PC-3 (cell line): ENCODE measurements at places on chromosomes 16 and 17. TPM values are rescaled to one million over a fixed set of nuclear protein-coding genes. Genes with fewer than 3 reads are reported as not detected.

DNA sequence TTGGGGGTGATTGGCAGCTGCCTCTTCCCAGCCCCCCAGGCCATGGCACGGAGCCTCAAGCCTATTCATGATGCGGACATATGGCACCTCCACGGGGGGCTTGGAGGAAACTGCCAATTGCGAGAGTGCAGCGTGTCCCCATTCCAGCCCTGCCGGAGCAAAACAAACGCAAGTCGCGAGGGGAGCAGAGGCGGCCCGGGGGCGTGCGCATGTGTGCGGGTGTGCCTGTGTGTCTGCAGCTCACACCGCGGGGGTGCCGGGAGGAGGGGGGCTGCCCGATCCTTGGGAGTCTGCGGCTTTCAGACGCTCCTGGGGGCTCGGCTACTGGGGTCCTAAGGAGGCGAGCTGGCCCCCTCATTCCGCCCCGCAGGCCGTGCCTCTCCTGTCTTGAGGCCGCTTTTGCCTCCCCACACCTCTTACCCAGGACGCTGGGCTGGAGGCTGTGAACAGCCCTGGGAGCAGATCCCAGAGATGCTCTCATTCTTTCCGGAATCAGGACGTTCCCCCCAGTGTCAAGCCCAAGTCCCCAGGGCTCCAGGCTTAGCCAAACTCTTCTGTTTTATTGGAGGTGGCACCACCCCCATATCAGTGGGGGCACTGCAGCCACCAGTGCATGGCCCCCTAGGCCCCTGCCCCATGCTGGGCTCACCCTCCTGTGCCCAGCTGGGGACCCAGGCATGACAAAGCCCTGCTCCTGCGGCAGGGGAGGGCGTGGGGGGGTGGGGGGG lies 29.1 kb downstream of the ENDOV start:
- no peak for DNase-seq

DNA sequence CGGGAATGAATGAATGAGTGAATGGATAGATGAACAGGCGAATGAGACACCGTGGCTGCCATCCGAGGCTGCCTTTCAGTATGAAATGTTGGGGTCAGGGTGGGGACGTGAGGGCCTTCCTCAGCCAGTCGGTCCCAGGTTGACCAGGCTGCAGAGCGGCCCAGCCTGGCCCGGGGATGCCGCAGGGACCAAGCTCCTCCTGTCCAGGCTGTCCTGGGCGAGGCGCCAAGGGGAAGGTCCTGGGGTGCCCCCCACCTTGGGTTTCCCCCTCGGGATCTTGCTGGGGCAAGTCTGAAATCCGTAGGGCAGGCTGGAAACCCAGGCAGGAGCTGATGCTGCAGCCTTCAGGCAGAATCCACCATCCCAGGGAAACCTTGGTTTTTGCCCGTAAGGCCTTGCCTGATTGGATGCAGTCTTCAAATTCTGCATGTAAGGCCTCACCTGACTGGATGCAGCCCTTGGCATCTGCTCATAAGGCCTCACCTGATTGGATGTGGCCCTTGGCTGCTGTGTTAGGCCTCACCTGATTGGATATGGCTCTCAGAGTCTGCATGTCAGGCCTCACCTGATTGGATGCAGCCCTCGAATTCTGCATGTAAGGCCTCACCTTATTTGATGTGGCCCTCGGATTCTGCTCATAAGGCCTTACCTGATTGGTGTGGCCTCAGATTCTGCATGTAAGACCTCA lies 61.7 kb upstream of the ZNF469 start:
- DNase-seq: peak; percentile 38

GRCh38 chr17:78665952-78666920 lies 89.0 kb upstream of the DNAH17 start:
- DNase-seq: peak; percentile 10

DNA sequence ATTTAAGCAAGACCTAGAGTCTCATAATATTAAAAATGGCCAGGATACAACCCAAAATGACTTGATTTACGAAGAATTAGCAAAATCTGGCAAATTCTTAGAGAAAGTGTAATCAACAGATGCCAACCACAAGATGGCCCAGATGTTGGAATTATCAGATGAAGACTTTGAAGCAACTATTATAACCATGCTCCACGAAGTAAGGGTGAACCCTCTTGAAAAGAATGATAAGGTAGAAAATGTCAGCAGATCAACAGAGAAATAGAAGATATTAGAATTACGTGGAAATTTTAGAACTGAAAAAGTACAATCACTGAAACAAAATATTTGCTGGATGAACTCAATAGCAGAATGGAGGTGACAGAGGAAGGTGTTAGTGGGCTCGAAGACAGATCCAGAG lies 50.1 kb upstream of the CLEC19A start:
- no peak for DNase-seq

- DNase-seq: peak; percentile 68
Measured at GRCh38 chr16:8173111-8173644, 417.1 kb downstream of the TMEM114 start.

DNA sequence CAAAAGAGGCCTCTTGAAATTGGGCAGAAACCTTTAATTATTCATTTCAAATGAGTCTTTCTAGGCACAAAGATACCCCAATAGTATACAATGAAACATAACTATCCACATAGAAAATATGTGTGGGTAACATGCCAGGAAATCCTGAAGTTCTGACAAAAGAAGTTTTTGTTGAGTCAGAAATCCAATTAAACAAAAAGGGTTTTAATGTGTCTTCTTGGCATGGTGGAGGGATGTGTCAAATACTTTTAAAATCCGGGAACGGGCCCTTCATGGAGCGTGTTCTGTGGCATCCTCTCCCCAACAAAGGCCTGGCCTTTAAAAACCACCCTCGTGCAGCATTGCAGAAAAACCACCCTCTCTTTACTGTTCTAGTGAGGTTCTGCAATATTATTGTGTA lies 14.2 kb downstream of the CDRT4 start:
- DNase-seq: no peak

- DNase-seq: no peak
Measured at GRCh38 chr17:74497471-74497870, 31.0 kb downstream of the CD300A start.

DNA sequence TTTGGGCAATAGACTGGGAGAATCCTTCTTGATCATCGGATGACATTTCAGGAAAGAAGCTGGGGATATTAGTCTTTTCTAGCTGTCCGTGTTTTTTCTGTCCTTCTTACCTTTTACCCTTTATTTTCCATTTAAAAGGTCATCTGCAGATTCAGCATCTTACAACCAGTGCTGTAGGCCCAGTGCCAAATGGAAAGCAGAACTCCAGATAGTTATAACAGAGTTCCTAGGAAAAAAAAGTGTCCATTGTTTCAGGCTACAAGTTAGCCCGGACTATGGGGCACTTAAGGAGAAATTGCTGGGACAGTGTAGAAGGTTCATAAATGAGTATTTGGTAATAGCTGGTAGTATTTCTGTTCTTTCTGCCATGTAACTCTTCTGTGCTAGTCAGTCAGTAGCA lies 28.4 kb downstream of the LDHD start:
- DNase-seq: no peak

GRCh38 chr16:51960931-51961330 lies 586.0 kb downstream of the TOX3 start:
- DNase-seq: no peak

DNA sequence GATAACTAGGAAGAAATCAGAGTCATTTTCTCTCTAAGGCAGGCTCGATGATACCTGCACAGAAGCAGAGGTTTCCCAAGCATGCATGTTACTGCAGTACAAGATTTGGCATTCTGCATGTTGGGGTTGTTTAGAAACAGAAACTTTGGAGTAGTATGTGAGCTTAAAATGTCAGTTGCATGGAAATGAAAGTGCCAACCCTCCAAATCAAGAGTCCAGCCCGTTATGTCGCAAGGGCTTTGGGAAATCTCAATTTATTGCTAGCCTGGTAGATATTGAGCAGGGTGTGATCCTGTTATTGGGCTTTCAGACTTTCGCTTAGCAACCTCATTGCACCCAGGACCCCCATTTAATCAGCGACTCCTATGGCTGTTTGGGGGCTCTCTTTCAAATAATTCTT lies 490.8 kb downstream of the MAF start:
- no peak for DNase-seq

DNA sequence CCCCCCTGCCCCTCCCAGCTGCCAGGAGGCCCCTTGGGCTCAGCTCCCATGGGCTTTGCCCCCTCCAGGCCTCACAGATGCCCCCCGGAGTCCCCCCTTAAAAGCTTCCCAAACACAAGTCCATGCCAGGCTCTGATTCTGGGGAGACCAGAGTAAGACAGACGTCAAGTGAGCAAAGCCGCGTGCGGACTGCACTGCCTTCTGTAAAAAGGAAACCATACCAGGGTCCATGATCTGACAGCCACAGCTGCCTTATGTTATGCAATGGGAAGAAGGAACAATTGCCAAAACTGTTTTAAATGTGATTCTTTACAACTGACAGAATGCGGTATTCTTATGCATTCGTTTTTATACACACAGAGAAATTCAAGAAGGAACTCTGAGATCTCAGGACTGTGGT lies 17.9 kb upstream of the HEXD start:
- DNase-seq: no peak

DNA sequence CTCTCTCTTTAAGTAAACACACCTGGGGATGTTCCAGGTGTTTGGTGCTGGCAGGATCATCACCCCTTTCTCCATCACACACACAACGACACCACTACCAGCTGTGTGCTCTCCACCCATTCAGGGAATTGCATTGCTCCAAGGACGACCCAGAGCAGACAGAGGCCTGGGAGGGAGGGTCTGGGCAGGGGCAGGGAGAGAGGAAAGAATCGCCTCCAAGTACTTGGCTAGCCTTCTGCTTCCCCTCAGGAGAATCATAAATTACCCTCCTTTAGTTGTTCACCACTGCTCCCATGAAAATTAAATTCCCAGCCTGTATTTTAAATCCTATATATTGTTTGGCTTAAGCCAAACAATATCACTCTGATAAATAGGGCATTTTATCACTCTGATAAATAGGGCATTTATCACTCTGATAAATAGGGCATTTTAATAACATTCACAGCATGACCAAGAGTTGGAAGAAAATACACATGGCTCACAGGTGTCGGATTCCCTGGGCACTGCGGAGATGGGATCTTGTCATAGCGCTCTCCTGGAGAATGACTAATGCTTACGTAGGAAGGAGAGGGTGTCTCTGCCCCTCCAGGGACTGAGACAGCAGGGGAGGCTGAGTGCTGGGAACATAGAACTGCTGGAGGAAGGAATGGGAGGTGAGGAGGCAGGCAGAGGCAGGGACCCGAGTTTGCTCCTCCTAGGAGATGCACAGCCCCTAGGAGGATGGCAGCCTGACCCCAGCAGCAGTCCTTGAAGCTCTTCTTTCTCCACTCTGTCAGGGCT lies 673.6 kb downstream of the HS3ST4 start:
- no peak for DNase-seq

- no peak for DNase-seq
Measured at GRCh38 chr17:82848022-82848592, 8.3 kb upstream of the ZNF750 start.

GRCh38 chr17:34245351-34245905 lies 9.7 kb upstream of the CCL2 start:
- no peak for DNase-seq

DNA sequence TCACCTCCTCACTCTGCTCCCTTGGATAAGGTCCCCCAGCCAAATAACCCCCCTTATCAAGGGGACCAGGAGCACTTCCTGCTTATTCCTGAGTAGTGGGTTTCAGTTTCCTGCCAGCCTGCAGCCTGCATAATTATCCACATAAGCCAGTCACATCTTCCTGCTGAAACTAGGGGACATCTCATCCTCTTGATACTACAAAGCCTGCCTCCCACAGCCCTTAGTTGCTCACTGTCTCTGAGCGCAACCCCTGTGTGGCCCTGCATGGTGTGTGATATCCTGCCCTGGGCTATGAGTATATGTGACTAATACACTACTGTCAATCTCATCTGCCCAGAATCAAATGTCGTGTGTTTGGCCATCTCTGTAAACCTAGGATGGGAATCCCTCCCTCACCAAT lies 8.0 kb upstream of the XYLT2 start:
- peak; percentile 78 for DNase-seq

- no peak for DNase-seq
Measured at GRCh38 chr17:35617505-35617904, 30.4 kb downstream of the AP2B1 start.

DNA sequence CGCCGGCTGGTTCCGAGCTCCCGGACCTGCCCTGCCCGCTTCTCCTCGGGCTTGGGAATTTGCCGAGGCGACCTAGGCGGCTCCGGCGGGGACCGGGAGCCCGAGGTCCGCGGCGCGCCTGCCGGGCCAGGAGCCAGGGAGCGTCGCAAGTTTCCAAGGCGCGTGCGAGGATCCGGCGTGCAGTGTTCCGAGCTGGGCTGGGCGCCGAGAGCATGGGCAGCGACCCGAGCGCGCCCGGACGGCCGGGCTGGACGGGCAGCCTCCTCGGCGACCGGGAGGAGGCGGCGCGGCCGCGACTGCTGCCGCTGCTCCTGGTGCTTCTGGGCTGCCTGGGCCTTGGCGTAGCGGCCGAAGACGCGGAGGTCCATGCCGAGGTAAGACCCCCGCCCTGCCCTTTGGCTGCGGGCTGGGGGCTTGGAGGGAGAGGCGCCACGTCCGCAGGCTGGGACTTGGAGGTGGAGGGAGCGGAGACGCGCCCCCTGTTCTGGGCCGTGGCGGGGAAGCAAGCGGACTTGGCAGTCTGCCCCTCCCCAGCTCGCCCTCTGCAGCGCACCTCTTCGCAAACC lies 668 bp downstream of the MMP15 start:
- peak; percentile 28 for DNase-seq

- DNase-seq: no peak
Measured at GRCh38 chr16:56849690-56850680, 15.0 kb upstream of the SLC12A3 start.

DNA sequence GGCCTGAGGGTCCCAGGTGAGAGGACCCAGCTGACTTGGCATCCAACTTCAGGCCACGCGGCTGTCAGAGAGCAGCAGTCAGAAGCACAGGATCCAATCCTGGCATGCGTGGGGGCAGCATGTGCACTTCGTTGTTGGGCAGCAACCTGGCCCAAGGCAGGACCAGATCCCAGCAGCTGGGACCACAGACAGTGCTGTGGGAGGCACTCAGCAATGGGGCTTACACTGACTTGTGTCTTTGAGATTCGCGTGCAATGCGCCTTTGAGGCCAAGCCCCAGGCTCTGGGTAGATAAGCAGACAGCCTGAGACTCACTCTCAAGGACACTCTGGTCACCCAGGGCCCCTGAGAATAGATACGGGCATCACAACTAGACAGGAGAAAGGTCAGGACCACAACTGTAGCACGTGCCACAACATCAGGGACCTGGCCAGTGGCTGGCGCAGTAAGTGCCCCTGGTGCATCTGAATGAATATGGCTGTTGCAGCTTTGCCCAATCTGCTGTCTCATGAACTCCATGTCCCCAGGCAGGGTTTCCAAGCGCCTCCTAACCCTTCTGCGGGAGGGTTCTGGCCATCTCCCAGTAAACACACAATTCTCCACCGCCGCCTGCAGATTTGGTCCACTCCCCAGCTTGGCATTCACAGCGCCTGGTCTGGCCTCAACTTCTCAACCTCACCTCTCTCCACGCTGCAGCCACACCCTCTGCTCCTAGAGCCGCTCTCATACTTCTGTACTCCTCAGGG lies 3.2 kb downstream of the PAM16 start:
- DNase-seq: no peak

CCL4 gene
- total RNA-seq: not detected in 2 replicates

KRTAP16-1 gene
- not detected in 2 replicates for total RNA-seq

NPIPA2 gene
- total RNA-seq: 0.98 and 1.4 TPM in 2 replicates

ALDH3A2 gene
- total RNA-seq: 125 and 143 TPM in 2 replicates
